Dermis microvascular lymphatic vessel endothelial cell (primary cell): ENCODE measurements at places on chromosomes 1 and 21. TPM values are rescaled to one million over a fixed set of nuclear protein-coding genes. Genes with fewer than 3 reads are reported as not detected.

DNA sequence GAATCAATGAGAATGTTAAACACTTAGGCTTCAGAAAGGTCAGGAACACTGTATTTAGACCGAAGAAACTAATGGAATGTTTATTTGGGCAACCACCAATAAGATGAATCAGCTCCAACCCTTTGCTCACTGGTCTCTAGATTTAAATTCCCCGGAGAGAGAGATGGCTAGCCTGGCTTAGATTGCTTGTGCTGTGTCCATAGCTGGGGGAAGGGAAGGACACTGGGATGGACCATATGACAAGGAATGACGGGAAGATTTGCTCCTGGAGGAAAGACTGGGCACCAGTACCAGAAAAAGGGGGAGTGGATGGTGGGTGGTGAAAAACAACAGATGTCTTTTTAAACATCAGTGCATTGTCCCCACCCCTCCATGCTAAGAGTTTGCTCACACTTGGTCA is 426.6 kb downstream of the DUSP10 start:
- no peak for DNase-seq

GRCh38 chr21:34362136-34362444 is 1.7 kb upstream of the KCNE2 start:
- DNase-seq, result no peak

GRCh38 chr1:248288391-248288790 is 10.6 kb upstream of the OR2T33 start:
- no peak for DNase-seq

- DNase-seq, result peak; percentile 56
Observed at GRCh38 chr21:32457360-32457840, 44.9 kb downstream of the EVA1C start.

GRCh38 chr1:162561616-162562469 is at the start of gene UAP1:
Gene UAP1, plus strand, starts transcription at chr1:162561722. Its CDS starts 4,347 bp downstream, at chr1:162566069.
- DNase-seq, result peak; percentile 37

The GPR137B gene
- total RNA-seq, result 4.9 and 10.0 TPM in 2 replicates

The AZIN2 gene
- total RNA-seq, result 0.64 and 1.3 TPM in 2 replicates

The FMO1 gene
- total RNA-seq, result not detected in 2 replicates

- no peak for DNase-seq
Observed at GRCh38 chr1:173509797-173510196, 32.7 kb downstream of the PRDX6 start.

The SPATA1 gene
- 0.13 and 0.38 TPM in 2 replicates for total RNA-seq

The CD5L gene
- not detected in 2 replicates for total RNA-seq

DNA sequence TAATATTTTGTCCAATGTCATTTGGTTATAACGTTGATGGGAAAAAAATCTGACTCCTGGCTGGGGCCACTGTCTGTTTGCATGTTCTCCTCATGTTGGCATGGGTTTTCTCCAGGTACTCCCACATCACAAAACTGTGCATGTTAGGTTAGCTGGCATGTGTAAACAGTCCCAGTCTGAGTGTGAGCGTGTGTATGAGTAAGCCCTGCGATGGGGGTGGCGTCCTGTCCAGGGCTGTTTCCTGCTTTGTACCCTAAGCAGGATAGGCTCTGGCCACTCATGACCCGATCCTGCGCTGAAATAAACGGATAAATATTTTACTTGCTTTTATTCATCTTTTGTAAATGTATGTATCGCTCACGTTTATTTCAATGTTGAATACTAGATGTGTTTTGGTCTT is 13.5 kb downstream of the EFCAB14 start:
- no peak for DNase-seq
